Panc1 (cell line): ENCODE measurements at places on chromosomes 13 and 19. TPM values are rescaled to one million over a fixed set of nuclear protein-coding genes. Genes with fewer than 3 reads are reported as not detected.

DNA sequence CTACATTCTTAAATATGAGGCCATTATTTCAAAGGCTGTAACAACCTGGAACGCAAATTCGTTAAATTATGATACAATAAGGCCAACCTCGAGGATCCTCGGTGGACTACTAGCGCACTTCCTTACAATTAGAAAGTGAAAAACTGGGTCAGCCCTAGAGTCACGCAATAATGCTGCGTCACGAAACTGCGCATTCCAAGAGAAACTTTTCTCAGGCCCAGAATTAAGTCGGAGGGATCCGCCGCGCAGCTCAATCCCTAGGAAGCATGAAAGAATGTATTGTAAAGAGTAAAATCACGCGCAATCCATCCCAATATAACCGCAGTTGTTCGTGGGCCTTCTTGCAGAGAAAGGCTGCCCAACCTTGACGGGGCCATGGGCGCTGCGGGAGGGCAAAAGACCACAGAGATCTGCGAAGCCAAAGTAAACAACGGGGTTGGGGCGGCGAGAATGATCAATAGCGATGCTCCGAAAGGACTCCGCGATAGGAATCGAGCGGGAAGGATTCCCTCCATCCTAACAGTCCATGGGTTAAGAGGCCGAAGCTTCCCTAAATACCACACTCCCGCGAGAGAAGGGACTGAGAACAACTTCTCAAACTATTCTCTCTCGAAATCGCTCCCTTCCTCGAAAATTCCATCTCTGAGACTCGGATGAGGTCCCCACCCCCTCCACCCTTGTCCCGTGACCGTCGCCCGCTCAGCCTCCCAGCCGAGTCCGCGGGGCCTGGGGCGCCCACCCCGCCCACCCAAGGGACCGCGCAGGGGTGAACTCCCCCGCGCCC is 564 bp downstream of the SPART start:
- H3K4me3 ChIP-seq: peak overlapping the region; percentile 72
- no peak for DNase-seq
- peaks cover 4% of the 10 kb centered on the region; the same call in 1 of the 2 replicates for H3K4me1 ChIP-seq
- H3K36me3 ChIP-seq: no peaks in the 10 kb centered on the region

DNA sequence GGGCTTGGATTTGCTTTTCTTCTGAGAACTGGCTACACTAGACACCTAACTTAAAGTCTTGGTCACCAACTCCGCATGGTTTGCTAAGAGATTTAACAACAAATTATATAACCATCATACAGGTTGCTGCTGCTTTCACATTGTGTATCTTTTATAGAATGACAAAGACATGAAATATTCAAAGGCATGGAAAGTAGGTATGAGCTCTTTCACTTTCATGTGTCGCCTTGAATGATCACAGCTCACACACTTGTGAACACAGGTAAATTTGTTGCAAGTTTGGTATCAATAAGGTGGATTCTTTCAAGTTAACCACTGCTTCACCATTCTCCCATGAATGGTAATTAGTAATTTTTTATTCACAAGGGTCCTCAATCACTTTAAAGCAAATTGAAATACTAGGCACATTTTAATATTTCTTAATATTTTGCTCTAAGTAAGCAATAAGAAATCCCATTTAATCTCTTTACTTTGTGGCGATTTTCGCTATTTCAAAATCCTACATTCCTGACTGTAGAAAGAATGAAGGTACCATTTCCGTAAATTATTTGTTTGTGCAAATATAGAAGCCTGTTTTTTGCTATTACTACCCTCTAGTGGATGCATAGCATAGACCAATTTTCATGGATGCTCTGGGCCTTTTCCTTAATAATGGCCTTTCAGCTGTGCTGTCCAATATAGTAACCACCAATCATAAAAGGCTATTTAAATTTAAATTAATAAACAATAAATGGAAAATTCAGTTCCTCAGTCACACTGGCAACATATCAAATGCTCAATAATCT is 45.5 kb upstream of the FREM2 start:
- no peak overlapping the region for H3K27ac ChIP-seq
- H3K4me1 ChIP-seq: no peaks in the 10 kb centered on the region
- no peak for DNase-seq
- no peak overlapping the region for H3K4me3 ChIP-seq
- no peaks in the 10 kb centered on the region for H3K36me3 ChIP-seq

DNA sequence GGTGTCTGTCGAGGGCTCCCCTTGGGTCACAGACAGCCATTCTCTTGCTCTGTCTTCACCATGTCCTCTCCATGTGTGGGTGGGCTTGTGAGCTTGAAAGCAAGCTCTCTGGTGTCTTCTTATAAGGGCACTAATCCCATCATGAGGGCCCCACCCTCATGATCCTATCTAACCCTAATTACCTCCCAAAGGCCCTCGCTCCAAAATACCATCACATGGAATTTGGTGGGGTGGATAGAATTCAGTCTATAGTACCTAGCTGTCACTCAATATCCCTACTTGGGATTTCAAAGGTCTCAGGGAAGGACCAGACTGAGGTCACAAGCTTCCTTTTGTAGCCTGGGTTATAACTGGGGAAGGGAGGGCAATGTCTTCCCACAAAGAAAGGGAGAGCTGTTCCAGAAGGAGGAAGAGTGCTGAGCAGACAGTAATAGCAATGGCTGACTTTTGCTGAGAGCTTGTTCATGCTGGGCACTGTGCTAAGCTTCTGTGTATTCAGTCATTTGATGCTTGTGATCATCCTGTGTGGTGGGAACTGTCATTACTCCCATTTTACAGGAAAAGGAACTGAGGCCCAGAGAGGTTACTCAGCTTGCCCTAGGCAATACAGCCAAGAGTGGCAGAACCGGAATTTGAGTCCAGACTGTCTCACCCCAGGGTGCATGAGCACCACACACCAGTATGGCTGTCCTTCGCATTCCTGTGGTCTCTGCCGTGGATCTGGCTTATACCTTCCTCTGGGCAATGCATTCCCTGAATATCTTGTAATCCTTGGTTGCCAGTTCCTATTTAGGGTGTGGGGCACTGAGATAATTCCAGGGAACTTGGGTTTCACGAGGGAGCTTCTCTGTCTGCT is 8.2 kb downstream of the FXYD5 start:
- H3K27ac ChIP-seq: no peak overlapping the region
- no peak overlapping the region for H3K4me3 ChIP-seq
- no peaks in the 10 kb centered on the region for H3K4me1 ChIP-seq
- H3K27me3 ChIP-seq: no peaks in the 10 kb centered on the region
- no peak for DNase-seq

FAM124A gene
- 1.1 TPM for total RNA-seq

GRCh38 chr13:49652355-49653305 is 24.3 kb downstream of the ARL11 start:
- H3K4me3 ChIP-seq: no peak overlapping the region
- no peaks in the 10 kb centered on the region for H3K27me3 ChIP-seq
- H3K4me1 ChIP-seq: no peaks in the 10 kb centered on the region
- DNase-seq: no peak
- H3K36me3 ChIP-seq: peaks cover 2% of the 10 kb centered on the region; the same call in 1 of the 2 replicates

- no peak for DNase-seq
- H3K27me3 ChIP-seq: no peaks in the 10 kb centered on the region
- no peak overlapping the region for H3K27ac ChIP-seq
- no peak overlapping the region for H3K4me3 ChIP-seq
Observed at GRCh38 chr13:35160896-35161295, 218.8 kb downstream of the NBEA start.
